ENCODE measurements at places on chromosomes 5 and 9.

GRCh38 chr9:125497478-125497877 lies 209.5 kb downstream of the MAPKAP1 start:
- DNase-seq, result no peak

- no peak for DNase-seq
These were observed 154.4 kb downstream of the PRELID2 start for GRCh38 chr5:145680767-145681166.

DNA sequence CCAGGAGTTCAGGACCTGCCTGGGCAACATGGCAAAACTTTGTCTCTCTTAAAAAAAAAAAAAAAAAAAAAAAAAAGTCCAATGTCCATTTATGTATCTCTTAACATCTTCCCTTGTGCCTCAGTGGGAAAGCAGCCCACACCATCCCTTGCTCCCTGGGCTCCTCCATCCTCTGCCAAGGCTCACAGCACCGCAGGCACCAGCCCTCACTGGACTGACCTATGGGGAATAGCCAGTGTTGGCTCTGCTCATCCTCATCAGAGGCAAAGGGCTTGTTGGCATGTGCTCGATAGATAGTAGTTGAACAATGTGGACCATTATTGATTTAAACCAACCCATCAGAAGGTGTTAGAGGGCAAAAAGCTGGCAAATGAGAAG lies 61.8 kb upstream of the LRRTM2 start:
- no peak for DNase-seq

- DNase-seq, result no peak
These were observed 67.3 kb upstream of the ADRB2 start for GRCh38 chr5:148759101-148759500.

- DNase-seq, result no peak
These were observed 124.8 kb downstream of the MVB12B start for GRCh38 chr9:126451316-126451885.

GRCh38 chr5:72557167-72558045 lies 50.2 kb upstream of the ZNF366 start:
- no peak for DNase-seq

DNA sequence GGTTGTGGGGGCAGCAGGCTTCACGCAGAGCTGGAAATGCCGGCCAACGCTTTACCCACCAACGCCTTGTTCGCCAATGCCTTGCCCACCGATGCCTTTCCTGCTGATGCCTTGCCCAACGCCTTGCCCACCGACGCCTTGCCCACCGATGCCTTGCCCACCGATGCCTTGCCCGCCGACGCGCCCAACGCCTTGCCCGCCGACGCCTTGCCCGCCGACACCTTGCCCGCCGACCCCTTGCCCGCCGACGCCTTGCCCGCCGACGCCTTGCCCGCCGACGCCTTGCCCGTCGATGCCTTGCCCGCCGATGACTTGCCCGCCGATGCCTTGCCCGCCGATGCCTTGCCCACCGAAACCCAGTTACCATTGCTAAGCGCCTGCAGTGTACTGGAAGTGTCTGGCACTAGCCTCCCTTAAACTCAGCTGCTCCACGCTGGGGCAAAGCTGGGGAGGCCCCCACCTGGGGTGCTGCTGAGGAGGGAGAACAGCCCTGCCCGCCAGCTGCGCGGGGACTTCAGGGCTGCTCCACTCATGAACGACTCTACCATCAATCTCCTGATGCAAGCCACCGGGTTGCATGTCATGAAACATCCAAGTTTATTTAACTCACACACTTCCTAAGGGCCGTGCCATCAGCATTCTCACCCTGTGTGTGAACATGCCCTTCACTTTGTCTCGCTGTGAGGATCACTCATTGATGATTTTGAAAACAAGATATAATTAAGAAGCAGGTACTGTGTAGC lies 1.8 kb downstream of the SLC6A18 start:
- DNase-seq, result no peak

DNA sequence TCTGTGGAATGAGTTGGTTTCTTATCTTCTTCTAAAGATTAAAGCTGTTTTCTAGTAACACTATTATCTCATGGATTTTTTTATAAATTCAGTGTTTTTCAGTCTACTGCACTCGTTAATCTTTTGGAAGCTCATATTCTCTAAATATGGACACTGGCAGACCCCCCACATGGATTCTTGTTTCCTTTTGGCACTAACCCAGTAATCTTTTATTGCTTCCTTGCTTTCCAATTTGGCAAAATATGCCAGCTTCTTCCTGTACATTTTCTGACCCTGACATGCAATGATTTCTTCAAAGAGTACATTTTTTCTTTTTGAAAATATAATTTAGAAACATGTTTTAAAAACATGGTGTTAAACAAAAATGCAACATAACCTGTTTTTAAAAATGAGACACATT lies 474.2 kb upstream of the FTMT start:
- no peak for DNase-seq

DNA sequence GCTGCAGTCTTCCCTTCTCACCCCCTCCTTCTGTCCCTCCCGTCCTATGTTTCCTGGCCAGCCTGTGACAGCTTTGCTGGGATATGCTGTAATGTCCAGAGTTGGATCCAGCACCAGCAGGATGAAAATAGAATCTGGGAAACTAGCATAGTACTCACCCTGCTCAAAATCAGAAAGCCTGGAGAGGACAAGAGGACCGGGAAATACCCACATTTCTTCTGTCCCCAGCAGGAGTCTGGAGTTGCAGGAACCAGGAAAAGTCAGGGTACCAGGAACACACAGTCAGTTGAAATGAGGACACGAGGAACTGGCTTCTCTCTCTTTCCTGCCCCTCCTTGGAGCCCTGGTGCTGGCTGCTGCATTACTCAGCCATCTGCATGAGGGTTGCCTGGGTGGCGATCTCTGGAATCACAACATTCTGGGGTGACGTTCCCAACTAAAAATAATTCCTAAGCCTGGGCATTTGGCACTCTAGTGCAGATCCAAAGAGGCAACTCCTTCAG lies 59.6 kb upstream of the NFIL3 start:
- DNase-seq, result no peak

GRCh38 chr9:2241461-2241835 lies 226.3 kb downstream of the SMARCA2 start:
- peak; percentile 78 for DNase-seq

Measured in H7 (cell line).